ENCODE measurements at places on chromosomes 11 and 22.
A peak's percentile ranks its signal among the peaks of the same experiment; 100 is the strongest.

DNA sequence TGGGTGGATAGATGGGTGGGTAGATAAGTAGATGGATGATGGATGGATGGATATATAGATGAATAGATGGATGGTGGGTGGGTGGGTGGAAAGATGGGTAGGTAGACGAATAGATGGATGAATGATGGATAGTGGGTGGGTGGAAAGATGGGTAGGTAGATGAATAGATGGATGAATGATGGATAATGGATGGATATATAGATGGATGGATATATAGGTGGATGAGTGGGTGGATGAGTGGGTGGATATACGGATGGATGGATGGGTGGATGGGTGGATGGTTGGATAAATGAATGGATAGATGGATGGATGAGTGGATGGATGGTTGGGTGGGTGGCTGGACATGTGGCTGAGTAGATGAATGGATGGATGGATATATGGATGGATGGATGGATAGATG is 53.1 kb upstream of the THY1 start:
- DNase-seq, result no peak

DNA sequence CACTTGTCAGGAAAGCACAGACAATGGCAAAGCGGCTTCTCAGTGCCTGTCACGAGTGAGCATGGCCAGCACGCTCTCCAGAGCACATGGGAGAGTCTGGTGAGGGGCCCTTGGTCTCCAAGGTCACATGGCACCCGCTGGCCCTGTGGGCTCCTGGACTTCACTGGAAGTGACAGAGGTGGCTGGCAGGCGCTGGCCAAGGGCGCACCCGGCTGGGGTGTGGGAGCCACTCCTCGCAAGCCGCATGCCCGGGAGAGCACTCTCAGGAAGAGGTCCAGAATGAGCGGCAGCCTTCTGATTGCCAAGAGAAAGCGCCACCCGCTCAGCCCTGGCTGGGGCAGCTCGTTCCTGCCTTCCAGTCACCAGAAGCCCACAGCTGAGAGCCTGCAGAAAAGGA is 17.1 kb upstream of the MOB2 start:
- DNase-seq, result no peak

DNA sequence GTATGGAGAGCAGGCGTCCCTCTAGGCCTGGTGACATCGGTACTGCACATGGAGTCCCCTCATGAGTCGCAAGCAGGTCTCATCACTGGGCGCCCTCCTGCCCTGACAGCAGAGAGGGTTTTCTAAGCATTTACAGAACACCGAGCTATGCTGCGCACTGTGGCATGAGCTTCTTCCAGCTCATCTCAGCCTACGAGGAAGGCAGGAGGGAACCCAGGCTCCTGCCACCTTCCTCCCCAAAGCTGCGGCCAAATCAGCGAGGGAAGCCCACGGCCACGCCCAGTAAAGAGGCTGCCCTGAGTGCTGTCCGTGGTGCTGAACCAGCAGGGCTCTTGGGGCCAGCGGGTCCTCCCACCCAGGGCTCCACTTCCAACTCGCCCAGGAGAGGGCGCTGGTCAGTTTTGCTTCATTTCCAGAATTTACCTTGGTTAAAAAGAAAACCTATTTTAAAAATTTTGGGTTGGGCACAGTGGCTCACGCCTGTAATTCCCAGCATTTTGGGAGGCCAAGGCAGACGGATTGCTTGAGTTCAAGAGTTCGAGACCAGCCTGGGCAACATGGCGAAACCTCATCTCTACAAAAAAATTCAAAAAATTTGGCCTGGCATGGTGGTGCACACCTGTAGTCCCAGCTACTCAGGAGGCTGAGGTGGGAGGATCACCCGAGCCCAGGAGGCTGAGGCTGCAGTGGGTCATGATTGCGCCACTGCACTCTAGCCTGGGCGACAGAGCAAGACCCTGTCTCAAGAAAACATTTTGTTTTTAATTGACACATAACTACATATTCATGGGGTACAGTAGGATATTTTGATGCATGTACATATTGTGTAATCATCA is 34.2 kb downstream of the PHF21B start:
- peak; percentile 6 for DNase-seq

DNA sequence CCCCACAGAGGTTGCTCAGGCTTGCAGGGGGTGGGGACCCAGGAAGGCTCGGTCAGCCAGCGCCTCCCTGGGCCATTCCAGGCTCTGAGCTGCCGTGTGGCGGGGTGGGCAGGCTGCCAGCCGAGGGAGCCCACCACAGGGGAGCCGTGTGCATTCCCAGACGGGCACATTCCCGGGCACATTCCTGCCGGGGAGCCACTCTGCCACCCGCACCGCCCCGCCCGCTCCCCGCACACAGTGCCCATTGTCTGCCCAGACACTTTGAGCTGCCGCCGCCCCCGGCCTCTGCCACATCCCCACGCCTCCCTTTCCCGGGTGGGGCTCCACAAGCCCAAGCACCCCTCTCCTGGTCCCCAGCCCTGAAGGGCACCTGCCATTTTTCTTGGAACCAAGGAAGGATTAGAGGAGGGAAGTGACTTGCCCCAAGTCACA is 27.4 kb downstream of the RPL3 start:
- no peak for DNase-seq

- no peak for DNase-seq
These were observed 43.7 kb upstream of the TOP3B start for GRCh38 chr22:22026157-22026831.

DNA sequence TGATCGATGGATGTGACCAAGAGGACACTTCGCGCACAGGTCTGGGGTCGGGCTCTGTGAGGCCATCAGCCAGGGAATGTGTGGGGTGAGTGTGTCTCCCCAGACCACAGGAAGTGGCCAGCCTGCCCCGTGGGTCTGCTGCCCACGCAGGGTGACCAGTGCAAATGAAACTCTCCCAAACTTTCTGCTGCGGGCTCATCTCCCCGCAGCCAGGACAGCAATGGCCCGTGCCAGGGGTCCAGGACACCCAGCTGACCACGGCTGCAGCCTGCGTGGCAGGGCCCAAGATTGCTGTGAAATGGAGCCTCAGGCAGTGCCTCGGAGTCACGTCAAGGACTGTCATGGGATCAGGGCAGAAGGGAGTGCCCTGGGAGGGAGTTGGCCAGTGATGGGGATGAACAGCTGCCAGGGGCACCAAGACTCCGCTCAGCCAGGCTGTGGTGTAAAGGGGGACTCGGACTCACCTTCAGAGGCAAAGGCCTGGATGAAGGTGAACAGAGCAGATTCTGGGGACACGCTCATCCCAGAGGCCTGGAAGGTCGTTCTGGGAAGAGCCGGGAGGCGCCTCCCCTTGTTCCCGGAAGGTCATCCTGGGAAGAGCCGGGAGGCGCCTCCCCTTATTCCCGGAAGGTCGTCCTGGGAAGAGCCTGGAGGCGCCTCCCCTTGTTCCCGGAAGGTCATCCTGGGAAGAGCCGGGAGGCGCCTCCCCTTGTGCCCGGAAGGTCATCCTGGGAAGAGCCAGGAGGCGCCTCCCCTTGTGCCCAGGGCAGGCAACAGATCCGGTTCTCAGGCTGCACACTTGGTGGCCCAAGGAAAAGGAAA is 252.6 kb downstream of the BRD1 start:
- no peak for DNase-seq

GRCh38 chr11:109015283-109015682 is 350.4 kb downstream of the DDX10 start:
- DNase-seq, result no peak

DNA sequence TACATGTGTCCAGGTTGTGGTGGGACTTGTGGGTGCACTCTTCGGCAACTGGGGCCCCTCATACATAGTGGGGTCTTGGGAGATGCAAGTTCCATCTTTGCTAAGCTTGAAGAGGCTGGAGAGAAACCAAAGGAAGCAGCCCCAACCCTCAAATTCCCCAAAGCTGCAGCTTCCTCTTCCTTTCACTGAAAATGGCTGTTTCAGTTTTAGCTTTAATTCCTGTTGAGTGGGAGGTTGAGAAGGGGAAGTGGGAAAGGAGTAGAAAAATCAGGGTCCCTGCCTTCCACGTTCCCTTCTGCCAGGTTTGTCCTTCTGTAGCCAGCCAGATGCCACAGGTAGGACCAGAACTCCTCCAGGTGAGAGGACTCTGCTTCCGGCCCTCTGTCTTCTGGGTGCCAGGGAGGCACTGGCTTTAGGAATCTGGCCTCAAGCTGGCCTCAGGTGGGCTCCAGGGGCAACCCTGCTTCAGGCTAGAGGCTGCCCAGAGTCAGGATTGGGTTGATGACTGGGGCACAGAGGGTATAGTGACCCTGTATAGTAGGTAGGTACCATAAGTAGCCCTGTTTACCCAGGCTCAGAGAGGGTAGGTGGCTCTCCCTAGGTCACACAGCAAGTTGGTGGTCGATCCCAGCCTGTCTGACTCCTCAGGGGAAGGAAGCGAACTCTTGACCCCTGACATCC is 16.2 kb downstream of the P2RY6 start:
- no peak for DNase-seq

DNA sequence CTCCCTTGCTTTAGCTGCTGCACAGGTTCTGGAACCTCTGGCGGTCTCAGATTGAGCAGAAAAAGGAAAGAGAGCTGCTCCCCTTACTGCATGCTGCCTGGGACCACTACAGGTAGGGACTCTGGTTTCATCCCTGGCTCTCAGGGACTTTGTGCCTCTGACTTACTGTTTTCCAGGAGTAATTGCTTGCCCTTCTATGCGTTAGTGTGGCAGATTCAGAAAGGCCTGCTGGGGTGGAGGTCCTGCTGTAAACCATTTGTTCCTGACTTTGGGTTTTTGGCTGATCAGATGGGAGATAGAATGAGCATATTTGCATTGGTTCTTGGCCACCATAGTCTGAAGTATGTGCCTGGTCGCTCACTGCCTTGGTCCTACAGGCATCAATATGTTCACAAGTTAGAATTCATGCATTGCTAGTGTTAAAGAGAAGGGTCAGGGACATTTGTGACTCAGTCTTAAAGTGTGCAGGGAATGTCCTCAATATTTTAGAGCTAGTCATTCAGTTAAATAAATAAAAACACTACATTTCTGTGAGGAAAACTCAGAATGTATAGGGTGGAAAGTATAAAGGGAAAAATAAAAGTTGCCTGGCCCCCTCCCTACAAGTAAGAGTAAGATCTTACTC is 78.0 kb downstream of the PISD start:
- DNase-seq, result no peak

DNA sequence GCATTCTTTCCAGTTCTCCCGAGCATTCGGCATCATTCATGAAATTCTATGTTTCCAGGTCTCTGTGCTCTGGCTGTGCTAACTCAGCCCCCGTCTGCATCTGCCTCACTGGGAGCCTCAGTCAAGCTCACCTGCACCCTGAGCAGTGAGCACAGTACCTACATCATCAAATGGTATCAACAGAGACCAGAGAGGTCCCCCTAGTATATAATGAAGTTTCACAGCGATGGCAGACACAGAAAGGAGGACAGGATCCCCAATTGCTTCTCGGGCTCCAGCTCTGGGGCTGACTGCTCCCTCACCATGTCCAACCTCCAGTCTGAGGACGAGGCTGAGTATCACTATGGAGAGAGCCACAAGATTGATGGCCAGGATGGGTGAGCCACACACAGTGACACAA is 52.8 kb upstream of the IGLL5 start:
- no peak for DNase-seq

GRCh38 chr22:39723899-39724351 is 153.4 kb downstream of the CACNA1I start:
- DNase-seq, result no peak

DNA sequence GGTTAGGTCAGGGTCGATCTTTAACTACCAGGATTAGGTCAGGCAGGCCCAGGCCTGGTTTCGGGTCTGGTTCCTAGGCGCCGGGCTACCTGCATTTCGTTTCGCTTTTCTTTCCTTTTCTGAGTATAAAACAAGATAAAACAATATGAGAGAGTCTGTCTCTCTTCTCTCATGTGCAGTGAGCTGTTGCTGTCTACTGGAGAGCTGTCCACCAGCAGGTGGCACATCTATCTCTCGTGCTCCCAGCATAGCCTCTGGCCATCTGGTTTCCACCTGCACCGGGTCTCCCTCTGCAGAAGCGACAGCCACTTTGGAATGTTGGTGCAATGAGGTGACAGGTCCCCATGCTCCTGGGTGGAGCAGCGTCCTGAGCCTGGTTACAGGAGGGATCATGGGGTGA is 27.6 kb downstream of the RIBC2 start:
- peak; percentile 15 for DNase-seq

DNA sequence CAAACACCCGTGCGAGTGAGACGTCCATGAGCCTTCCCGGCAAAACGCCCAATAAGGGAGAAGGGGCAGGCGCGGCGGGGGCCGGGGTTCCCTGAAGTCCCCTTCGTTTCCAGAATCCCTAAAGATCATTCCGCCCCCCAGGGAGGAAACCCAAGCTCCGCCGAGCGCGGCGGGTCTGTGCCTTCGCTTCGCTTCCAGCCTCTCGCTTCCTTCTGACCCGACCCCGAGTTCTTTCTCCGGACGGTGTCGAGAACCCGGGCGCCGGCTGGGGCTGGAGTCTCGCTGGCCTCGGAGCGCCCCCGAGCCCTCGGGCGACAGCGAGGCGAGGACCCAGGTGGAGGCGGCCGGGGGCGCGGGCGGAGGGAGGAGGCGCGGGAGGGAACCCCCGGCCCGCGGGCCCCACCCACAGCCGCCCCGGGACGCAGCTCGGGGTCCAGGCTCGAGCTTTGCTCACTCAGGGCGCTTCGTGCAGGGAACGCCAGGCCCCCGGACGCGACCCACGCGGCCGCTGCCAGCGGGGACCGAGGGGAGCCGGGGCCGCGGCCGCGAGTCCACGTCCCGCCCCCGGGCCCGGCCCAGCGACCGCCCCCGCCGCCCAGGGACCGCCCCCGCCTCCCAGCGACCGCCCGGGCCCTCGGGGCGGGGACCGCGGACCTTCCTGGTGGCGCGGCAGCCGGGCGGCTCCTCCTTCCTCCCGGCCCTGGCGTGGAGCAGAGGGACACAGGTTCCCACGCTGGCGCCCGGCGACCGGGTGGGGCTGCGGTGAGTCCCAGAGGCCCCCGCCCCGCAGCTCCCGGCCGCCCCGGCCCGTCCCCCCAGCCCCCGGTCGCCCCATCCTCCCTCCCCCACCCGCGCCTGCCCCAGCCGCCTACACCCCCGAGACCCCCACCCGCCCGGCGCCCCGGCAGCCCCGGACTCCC is at the start of gene PGGHG:
Gene PGGHG (plus strand): TSS at position 649 of the 920 bp plus-strand sequence. CDS start 691 bp downstream, outside the sequence.
- peak; percentile 22 for DNase-seq

GRCh38 chr11:94139416-94139815 is 10.8 kb downstream of the PANX1 start:
- DNase-seq, result no peak

- DNase-seq, result no peak
These were observed 85.5 kb downstream of the ETS1 start for GRCh38 chr11:128501632-128502549.

GRCh38 chr11:47161134-47161854 is 15.4 kb downstream of the ARFGAP2 start:
- peak; percentile 34 for DNase-seq

DNA sequence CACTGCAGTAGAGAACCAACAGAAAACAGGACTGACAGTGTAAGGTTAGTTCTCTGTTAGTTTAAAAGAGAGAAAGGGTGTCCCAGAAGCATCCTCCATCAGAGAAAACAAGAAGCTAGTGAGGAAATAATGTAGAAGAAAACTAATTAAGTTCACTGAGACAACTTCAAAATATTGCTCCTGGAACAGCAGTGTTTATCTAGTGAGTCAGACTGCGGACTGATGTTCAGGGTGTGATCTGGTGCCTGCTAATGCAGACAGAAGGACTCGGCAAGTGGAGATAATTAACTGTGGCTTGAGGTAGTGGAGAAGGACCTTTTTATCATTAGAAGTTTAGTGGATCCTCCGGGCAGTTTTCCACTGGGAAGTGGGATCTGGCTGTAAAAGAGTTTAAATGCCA is 55.4 kb downstream of the CDON start:
- no peak for DNase-seq

All from NCI-H1436 (cell line).